ENCODE measurements at places on chromosomes 3 and 15.
A peak's percentile ranks its signal among the peaks of the same experiment; 100 is the strongest.

- DNase-seq, result no peak
Observed at GRCh38 chr15:32967521-32967920, 227.0 kb downstream of the FMN1 start.

DNA sequence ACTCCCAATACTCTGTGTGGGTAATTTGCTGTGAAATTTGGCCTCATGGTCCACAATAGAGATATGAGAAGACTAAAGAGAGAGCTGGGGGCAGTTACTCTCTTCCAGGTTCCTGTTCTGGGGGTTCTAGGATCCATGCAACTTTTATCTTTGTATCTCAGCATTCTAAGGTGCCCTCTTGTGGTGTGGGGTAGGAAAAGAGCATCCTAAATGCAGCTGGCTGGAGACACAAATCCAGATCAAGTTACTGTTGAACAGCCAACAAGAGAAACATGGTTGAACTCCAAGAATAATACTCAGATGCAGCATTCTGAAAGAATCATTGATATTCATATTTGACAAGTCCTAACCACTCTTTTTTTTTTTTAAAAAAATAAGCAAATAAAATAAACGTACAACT lies 238.2 kb downstream of the GREM1 start:
- DNase-seq, result peak; percentile 77

GRCh38 chr3:43025423-43025822 lies 46.3 kb downstream of the GASK1A start:
- DNase-seq, result no peak

- no peak for DNase-seq
Observed at GRCh38 chr15:70339571-70340493, 242.1 kb upstream of the TLE3 start.

DNA sequence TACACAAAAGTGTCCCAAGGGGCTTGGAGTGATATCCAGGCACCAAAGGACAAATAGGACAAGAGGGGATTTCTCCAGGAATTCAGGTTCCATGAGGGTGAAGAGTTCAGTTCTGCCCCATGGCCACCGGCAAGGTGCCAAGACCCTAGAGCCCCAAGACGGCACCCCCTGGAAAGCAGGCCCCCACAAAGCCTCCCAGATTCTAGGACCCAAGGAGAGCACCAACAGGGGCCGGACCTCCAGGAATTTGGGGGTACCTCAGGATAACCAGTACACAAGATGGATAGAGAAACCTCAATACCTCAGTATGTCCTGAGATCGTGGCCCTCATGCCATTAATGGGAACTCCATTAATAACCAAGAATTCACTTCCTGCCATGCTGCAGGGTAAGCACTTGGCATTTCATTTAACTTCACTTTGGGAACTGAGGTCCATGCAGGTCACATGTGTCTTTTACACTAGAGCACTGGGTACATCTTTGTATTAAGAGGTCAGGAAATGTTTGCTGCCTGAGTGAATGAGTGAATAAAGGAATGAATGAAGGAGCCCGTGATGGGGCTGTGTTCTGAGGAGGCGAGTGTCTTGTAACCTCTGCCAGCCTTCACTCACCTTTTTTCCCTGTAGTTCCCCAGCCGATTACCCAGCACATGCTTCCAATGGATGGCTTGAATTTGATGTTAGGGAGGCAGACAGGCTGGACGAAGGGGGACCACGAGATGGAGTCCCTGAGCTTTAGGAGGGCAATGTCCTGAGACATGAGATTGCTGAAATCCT lies 15.5 kb upstream of the PRSS50 start:
- no peak for DNase-seq

GRCh38 chr15:71651750-71652186 lies 158.6 kb upstream of the NR2E3 start:
- DNase-seq, result peak; percentile 31

DNA sequence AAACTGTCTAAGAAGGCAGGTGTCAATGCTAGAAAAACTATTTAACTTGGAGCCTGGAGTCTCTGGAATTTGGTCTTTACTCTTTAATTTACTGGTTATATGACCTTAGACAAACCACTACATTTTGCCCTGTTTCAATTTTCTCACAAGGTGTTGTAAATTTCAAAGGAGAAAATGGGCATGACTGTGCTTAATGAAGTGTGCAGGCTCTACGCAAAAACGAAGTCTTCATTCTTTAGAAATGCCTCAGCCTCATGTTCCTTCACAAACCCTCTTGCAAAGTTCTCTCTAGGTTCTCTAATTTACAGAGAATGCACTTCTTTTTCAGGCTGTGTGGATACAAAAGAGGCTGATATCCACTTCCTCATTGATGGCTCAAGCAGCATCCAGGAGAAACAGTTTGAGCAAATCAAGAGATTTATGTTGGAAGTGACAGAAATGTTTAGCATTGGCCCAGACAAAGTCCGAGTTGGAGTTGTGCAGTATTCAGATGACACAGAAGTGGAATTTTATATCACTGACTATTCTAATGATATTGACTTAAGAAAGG lies 39.1 kb downstream of the COL6A5 start:
- no peak for DNase-seq

DNA sequence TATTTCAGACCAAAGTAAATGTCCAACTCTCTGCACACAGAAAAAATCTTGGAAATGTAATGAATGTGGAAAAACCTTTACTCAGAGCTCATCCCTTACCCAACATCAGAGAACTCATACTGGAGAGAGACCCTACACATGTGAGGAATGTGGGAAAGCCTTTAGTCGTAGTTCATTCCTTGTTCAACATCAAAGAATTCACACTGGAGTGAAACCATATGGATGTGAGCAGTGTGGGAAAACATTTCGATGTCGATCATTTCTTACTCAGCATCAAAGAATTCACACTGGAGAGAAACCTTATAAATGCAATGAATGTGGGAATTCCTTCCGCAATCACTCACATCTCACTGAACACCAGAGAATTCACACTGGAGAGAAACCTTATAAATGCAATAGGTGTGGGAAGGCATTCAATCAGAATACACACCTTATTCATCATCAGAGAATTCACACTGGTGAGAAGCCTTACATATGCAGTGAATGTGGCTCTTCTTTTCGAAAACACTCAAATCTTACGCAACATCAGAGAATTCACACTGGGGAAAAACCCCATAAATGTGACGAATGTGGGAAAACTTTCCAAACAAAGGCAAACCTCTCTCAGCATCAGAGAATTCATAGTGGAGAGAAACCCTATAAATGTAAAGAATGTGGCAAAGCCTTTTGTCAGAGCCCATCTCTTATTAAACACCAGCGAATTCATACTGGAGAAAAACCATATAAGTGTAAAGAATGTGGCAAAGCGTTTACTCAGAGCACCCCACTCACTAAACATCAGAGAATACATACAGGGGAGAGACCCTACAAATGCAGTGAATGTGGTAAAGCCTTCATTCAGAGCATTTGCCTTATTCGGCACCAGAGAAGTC lies 8.0 kb upstream of the ZNF501 start:
- DNase-seq, result no peak

DNA sequence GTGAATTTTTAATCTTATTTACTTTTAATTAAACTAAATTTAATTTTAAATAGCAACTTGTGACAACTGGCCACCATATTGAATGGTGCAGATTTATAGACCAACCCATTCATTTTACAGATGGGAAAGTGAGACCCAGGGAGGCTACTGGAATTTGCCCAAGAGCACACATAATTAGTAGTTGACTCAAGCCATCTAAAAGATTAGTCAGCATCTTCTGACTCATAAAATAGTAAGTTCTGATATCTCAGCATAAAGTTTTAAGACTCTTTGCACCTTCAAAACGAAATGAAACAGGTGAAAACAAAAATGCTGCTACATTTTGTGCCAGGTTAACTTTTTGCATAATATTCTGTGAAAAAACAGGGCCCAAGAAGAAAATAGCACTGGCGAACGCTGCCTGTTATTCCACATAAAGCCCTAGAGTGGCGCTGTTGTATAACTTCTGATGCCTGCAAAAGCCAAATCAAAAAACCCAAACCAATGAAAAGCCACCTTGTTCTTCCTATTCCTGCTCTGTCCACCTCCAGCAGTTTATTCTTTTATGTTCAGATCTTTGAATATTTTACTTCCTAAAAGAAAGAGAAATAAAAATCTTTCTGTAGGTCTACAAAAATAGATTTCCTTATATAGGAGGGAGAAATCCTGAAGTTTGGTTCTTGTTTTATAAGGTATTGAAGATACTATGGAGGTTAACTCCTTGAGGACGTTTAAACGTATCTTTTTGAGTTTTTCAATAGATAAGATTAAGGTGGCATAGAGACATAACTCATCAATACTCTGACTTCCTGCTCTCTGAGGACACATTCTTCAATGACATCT lies 62.8 kb downstream of the OTOL1 start:
- DNase-seq, result peak; percentile 37

DNA sequence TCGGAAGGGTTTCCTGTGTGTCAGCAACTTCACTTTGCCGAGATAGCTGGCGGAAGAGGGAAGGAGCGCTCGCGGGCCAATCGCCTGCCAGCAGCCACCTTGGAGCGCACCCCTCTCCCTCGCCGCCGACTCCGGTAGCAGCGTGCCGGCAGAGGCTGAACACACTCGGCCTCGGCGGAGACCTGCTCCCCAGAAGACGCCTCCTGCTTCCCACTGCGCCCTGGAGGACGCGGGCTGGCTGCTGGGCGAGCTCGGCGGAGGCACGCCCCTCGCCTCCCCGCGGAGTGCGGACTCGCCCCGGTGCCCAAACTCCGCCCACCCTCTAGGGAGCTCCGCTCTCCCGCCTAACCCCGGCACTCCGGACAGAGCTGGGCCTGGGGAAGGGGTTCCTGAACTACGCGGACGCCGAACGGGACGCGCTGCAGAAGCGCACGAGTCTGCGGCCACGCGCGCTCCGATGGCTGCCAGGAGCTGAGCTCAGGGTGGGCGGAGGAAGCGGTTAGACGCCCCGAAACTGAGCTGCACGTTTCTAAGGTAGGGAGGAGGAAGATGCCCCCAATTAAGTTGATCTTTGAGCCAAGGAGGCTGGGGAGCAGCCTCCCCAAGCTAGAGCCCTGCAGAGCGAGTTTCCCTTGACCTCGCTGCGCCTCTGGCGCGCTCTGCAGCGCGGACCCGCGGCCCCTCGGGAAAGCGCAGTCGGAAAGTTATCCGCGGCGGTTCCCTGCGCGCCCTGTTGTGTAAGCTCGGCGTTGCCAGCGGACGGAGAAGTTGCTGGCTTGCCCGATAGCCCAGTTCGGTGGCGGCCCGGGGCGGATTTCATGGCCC lies at the start of gene P2RY1:
TSS of gene P2RY1 (plus strand) at position 356 of the 825 bp plus-strand sequence. CDS start 652 bp downstream, outside the sequence.
- peak; percentile 50 for DNase-seq

GRCh38 chr15:59291213-59291549 lies 81.5 kb downstream of the MYO1E start:
- no peak for DNase-seq

DNA sequence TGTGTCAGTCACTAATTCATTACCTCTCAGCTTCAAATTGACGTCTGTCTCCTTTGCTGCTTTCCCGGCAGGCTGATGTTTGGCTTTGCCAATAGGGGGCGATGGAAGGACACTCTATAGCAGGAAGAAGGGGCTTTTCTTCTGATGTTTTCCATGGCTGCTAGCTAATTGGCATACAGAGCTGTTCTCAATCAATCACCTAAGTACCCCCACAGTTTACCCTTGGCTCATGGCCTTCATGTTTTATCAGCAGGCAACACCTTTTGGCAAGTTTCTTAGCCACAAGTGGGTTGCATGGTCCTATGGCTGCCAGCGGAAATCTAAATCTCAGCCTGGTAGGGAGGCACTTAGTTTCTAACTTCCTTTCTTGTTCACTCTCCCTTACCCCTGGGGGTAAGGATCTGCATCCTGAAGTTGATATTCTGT lies 45.0 kb downstream of the ESYT3 start:
- DNase-seq, result no peak

GRCh38 chr3:111608383-111608782 lies 13.2 kb upstream of the ZBED2 start:
- no peak for DNase-seq

GRCh38 chr3:10099041-10099440 lies 9.0 kb downstream of the FANCD2OS start:
- DNase-seq, result no peak

DNA sequence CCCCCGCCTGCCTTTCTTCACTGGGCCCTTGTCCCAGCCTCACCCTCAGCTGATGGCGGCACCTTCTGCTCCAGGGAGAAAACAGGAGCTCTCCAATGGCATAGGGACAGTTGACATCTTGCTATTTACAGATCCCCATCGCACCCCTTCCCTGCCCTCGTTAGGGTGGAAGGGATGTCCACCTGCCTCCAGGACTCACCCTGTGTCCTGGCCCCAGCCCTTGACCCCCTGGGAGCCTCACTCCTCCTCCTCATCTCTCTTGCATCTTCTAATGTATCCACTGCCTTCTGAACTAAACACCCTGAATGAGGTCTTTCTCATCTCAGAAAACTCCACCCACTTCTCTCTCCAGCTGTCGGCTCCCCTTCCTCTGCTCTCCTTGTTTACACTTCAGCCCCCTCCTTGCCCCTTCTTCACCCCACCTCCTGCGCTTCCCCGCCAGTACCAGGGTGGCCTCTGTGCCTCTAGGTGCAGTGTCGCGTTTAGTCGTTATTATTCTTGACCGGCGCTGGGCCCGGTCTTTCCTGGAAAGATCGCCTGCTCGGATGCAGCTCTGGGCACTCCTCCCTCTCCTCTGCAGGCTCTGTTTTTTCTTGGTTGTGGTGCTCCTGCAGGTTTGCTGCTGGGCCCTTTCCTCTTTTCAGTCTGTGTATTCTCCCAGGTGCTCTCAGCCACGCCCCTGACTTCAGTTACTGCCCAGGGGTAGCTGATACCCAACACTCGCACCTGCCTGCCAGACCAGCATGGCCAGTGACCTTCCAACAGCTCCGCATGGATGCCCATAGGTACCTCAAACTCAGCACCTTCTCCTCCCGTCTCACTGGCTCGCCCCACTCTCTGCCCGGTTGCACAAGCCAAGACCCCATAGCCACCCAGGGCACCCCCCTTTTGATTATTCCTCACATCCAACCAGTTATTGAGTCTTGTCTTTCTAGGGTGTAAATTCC lies 42.9 kb downstream of the PML start:
- DNase-seq, result no peak

GRCh38 chr15:68402432-68403160 lies 29.4 kb downstream of the ITGA11 start:
- DNase-seq, result no peak

GRCh38 chr15:31905054-31905453 lies 125.3 kb upstream of the CHRNA7 start:
- DNase-seq, result no peak

- no peak for DNase-seq
Observed at GRCh38 chr3:123143669-123144411, 57.9 kb upstream of the SEC22A start.

- DNase-seq, result no peak
Observed at GRCh38 chr15:57553526-57553925, 38.2 kb upstream of the MYZAP start.

DNA sequence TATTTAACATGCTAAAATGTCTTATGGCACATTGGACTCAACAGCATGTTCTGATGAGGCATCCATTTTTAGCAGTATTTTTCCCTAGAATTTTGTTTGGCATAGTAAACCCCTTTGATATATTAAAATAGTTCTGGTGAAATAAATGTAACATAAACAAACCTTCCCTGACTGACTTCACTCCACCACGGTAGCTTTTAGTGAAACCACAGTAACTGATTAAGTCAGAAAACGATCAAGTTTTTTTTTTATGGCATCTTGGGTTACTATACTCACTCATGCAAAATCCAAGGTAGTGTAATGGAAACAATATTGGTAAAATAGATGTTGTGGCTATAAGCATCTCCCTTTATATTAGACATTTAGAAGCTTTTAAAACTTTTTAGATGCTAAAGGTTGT lies 2.8 kb downstream of the SERP1 start:
- no peak for DNase-seq

- no peak for DNase-seq
Observed at GRCh38 chr3:41304593-41304992, 105.3 kb downstream of the CTNNB1 start.

GRCh38 chr3:124463234-124463633 lies 267.0 kb upstream of the UMPS start:
- DNase-seq, result no peak
